Sigmoid colon (tissue), 7 donors: ENCODE measurements at places on chromosomes 5 and 9. TPM values are rescaled to one million over a fixed set of nuclear protein-coding genes. Genes with fewer than 3 reads are reported as not detected.

- no peaks in the 10 kb centered on the region for H3K4me1 ChIP-seq
- DNase-seq, result no peak
- H3K27ac ChIP-seq, result no peak overlapping the region
Observed at GRCh38 chr5:64766941-64767340, 1.6 kb downstream of the SREK1IP1 start.

GRCh38 chr9:10649076-10649475 lies 36.3 kb upstream of the PTPRD start:
- no peaks in the 10 kb centered on the region for H3K27me3 ChIP-seq
- DNase-seq, result no peak

Gene VCAN
- 47.1 TPM for total RNA-seq

Gene MUSK
- total RNA-seq, result 9.7 TPM

DNA sequence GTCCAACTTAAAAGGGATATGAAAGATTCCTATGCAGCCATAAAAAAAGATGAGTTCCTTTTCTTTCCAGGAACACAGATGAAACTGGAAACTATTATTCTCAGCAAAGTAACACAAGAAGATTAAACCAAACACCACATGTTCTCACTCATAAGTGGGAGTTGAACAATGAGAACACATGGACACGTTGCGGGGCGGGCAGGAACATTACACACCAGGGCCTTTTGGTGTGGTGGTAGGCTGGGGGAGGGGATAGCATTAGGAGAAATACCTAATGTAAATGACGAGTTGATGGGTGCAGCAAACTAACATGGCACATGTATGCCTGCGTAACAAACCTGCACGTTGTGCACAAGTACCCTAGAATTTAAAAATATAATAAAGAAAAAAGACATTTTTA lies 516.1 kb downstream of the LRRC70 start:
- no peak for DNase-seq
- no peaks in the 10 kb centered on the region for H3K4me1 ChIP-seq
- no peak overlapping the region for H3K4me3 ChIP-seq
- H3K36me3 ChIP-seq, result no peaks in the 10 kb centered on the region
- H3K27ac ChIP-seq, result no peak overlapping the region

Gene PCDHGA11
- total RNA-seq, result 6.1 TPM

Gene BSPRY
- total RNA-seq, result 0.28 TPM

- H3K27ac ChIP-seq, result no peak overlapping the region
- H3K4me3 ChIP-seq, result no peak overlapping the region
- H3K36me3 ChIP-seq, result no peaks in the 10 kb centered on the region
- no peak for DNase-seq
Observed at GRCh38 chr5:107359033-107359915, 311.5 kb downstream of the EFNA5 start.

DNA sequence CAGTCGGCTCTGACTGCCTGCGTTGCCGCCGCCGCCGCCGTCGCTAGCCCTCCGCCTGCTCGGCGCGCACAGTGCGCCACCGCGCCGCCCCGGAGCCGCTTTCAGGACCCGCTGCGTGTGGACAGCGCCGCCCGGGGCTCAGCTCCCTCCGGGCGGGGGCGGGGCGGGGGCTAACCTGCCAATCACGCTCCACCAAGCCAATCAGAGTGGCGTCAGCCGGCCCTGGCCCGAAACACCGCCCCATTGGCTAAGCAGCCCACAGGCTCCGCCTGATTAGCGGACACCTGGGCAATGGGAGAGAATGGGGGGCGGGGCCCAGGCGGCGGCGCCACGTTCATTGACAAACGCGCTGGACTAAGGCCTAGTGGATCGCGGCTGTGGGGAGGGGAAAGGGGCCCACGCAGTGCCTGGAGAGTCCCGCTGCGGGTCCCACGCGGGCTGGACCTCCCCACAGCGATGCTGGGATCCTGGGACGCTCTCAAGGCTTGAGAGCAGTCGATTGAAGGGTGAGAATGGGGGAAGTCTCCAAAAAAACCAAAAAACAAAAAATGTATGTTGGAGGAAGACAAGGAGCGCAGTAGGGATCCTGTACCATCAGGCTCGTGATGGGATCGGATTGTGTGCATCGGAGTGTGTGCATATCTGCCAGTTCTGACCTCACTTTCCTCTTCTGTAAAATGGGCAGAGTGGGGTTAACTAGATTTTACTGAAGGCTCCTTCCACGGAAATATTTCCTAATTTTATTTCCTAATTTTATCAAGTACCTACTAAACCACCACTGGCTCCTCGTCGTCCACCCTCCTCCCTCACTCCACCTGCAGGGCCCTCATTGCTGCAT lies 6.3 kb downstream of the PAX5 start:
- H3K36me3 ChIP-seq, result no peaks in the 10 kb centered on the region
- peaks cover 97% of the 10 kb centered on the region for H3K27me3 ChIP-seq
- H3K27ac ChIP-seq, result no peak overlapping the region
- H3K4me1 ChIP-seq, result peaks cover 49% of the 10 kb centered on the region
- no peak for DNase-seq

DNA sequence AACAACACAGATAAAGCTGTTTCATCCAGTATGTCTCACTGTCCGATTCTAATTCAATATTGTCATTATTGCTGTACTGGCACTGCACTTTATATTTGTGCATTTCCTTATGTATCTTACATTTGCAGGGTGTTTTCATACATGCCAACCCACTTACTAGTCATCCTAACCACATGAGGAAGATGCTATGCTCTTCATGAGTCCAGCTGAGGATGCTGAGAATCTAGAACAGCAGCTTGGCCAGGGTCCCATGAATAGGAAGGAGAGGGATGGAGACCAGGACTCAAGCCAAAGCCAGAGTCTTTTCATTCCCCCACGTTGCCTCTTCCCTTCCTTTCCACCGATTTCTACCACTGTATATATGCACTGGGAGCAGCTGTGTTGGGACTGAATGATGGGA lies 292.8 kb upstream of the KLF4 start:
- no peak for DNase-seq
- H3K4me3 ChIP-seq, result no peak overlapping the region
- no peaks in the 10 kb centered on the region for H3K36me3 ChIP-seq
- H3K27ac ChIP-seq, result no peak overlapping the region
- no peaks in the 10 kb centered on the region for H3K4me1 ChIP-seq

GRCh38 chr9:135827866-135828580 lies 79.3 kb downstream of the CAMSAP1 start:
- H3K36me3 ChIP-seq, result peaks cover 1% of the 10 kb centered on the region
- H3K4me1 ChIP-seq, result no peaks in the 10 kb centered on the region
- H3K4me3 ChIP-seq, result no peak overlapping the region
- no peak for DNase-seq
- no peak overlapping the region for H3K27ac ChIP-seq
- no peaks in the 10 kb centered on the region for H3K27me3 ChIP-seq

DNA sequence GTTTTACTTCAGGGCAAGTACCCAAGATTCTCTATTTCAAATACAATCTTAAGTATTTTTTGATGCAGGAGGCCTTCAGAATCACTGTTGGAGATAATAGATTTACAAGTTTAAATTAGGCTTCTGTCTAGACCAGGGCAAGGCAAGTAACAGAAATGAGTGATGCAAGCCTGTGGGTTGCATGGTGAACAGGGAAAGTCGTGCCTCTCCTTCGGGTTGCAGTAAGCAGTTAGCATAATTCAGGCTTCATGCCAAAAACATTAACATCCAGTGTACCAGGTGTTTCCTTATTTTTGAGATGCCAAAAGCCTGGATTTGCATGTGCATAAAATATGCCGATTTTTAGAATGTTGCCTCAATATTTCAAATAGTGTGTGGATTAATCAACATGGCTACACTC lies 369.0 kb downstream of the CAAP1 start:
- peaks cover 27% of the 10 kb centered on the region for H3K4me1 ChIP-seq
- H3K36me3 ChIP-seq, result no peaks in the 10 kb centered on the region
- H3K27me3 ChIP-seq, result no peaks in the 10 kb centered on the region
- no peak overlapping the region for H3K27ac ChIP-seq

Gene GRAMD2B
- total RNA-seq, result 53.8 TPM

DNA sequence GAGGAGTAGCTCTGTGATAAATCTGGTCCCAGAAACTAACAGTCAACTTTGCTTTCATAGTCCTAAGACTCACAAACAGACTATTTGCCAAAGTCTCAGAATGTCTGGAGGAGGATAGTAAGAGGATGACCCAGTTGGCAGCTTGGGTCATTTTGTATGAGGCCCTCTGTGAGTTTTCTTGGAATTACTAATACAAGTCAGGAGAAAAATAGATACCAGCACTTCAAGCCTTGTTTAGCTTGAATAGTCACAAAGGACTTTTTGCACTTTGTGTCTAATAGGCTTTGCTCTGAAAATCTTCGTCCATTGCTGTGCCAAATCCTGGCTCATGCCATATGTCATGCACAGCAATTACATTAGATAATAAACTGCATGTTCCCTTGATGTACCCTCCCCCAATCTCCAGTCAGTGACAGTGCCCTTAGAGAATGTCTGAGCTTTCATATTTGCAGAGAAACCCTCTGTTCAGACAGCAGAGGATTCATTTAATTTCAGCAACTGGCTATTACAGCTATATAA lies 612.8 kb downstream of the CSNK1G3 start:
- H3K27ac ChIP-seq, result no peak overlapping the region
- H3K4me3 ChIP-seq, result no peak overlapping the region
- DNase-seq, result no peak
- peaks cover 11% of the 10 kb centered on the region for H3K4me1 ChIP-seq

DNA sequence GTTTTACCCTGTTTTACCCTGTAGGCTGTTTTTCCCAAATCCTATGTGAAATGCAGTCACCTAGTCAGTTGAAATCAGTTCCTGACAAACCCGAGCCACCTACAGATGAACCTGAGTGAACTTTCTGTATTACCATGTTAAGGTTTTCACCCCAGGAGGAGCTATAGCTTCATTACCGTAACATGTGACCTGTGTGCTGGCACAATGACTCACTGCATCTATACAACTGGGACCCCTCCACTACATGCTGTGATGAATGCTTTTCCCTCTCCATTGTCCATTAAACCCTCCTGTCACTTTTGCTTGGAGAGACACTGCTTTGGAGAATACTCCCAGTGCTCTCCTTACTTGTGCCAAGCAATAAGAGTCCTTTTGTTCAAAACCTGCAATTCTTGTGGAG lies 1974.8 kb downstream of the EFNA5 start:
- no peaks in the 10 kb centered on the region for H3K4me1 ChIP-seq
- H3K4me3 ChIP-seq, result no peak overlapping the region
- DNase-seq, result no peak
- no peaks in the 10 kb centered on the region for H3K36me3 ChIP-seq
- H3K27ac ChIP-seq, result no peak overlapping the region

Gene RPL35
- 3,668 TPM for total RNA-seq

GRCh38 chr5:2373631-2374030 lies 377.8 kb downstream of the IRX2 start:
- no peaks in the 10 kb centered on the region for H3K27me3 ChIP-seq
- H3K27ac ChIP-seq, result no peak overlapping the region
- no peaks in the 10 kb centered on the region for H3K4me1 ChIP-seq
- DNase-seq, result no peak

GRCh38 chr5:759111-759751 lies 25.3 kb downstream of the ZDHHC11B start:
- H3K4me1 ChIP-seq, result peaks cover 31% of the 10 kb centered on the region
- DNase-seq, result peak; percentile 77
- no peaks in the 10 kb centered on the region for H3K27me3 ChIP-seq
- H3K36me3 ChIP-seq, result no peaks in the 10 kb centered on the region
- H3K27ac ChIP-seq, result peak overlapping the region; percentile 54

DNA sequence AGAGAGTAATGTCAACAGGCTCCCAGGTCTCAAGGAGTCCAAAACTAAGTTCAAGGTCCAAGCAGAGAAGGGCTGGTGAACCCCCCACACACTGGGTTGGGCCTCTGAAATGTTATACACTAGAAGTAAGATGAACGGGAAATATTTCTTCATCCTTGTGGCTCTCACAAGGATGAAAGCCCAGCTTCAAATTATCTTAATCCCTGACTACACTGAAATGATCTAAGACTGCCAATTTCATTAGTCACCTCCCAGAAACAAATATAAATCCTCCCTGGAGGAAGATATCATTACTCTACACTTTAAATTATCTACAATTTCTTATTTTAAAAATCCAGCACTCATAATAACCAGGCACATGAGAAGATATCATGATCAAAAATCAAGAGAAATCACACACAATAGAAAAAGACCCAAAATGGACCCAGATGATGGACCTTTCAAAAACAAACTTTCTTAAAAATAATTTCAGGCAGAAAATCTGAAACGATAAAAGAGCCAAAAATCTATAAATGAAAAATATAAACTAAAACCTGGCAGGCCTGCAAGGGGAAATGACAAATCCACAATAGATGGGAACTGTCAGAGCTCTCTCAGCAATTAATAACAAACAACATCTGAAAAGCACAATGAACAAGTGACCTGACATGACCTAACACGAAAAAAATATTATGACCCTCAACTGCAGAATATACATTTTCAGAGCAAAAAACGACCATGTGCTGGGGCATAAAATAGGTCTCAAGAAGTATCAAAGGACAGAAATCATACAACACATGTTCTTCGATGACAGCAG lies 117.4 kb downstream of the GPR21 start:
- no peaks in the 10 kb centered on the region for H3K4me1 ChIP-seq
- no peaks in the 10 kb centered on the region for H3K36me3 ChIP-seq
- H3K4me3 ChIP-seq, result no peak overlapping the region
- H3K27me3 ChIP-seq, result no peaks in the 10 kb centered on the region
- DNase-seq, result no peak

DNA sequence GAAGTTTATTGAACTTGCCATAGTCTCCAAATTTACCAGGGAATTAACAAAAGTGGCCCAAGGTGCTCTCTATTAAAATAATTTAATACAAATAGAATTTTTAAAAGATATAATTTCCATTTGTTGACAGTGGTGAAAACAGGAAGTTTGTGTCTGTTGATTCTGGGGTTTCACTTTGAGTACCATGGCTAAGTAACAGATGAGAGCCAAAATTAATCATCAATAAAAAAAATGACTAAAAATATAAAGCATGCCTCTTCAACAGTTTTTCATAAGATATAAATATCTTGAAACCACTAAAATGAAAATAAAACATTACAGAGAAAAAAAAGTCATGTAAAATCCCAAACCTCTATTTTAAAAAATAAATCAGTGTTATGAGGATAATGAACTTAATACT lies 49.8 kb downstream of the SGCD start:
- H3K4me1 ChIP-seq, result no peaks in the 10 kb centered on the region
- no peak overlapping the region for H3K27ac ChIP-seq
- H3K4me3 ChIP-seq, result no peak overlapping the region
- no peaks in the 10 kb centered on the region for H3K27me3 ChIP-seq
- DNase-seq, result no peak
- no peaks in the 10 kb centered on the region for H3K36me3 ChIP-seq

- DNase-seq, result no peak
- H3K36me3 ChIP-seq, result no peaks in the 10 kb centered on the region
- H3K4me3 ChIP-seq, result no peak overlapping the region
- H3K27me3 ChIP-seq, result no peaks in the 10 kb centered on the region
Observed at GRCh38 chr9:120235081-120235480, 344.9 kb downstream of the CDK5RAP2 start.

DNA sequence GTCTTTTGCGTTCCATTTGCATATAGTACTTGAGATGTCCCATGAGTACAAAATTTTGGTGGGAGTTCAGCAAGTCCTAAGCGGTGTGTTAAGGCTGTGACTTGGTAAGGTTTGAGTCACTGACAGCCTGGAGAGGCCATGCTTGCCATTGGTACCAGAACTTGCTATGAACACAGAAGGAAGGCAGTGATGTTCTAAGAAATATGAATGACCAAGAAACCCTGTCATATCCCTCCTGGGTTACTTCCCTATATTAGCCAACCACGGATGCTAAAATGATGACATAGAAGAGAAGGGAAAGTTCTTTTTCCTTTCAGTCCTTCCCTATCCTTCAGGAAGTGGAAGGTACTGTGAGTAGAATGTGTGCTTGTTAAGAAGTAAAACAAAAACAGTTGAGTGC lies 136.7 kb downstream of the GCNT1 start:
- H3K27me3 ChIP-seq, result no peaks in the 10 kb centered on the region
- no peak overlapping the region for H3K27ac ChIP-seq
- no peak overlapping the region for H3K4me3 ChIP-seq

GRCh38 chr5:129120158-129120581 lies 25.6 kb downstream of the ISOC1 start:
- H3K36me3 ChIP-seq, result peaks cover 8% of the 10 kb centered on the region
- no peaks in the 10 kb centered on the region for H3K27me3 ChIP-seq
- no peak for DNase-seq

Gene MED27
- 11.9 TPM for total RNA-seq

Gene AGXT2
- not detected for total RNA-seq
